ENCODE measurements at places on chromosomes 3 and 15.

DNA sequence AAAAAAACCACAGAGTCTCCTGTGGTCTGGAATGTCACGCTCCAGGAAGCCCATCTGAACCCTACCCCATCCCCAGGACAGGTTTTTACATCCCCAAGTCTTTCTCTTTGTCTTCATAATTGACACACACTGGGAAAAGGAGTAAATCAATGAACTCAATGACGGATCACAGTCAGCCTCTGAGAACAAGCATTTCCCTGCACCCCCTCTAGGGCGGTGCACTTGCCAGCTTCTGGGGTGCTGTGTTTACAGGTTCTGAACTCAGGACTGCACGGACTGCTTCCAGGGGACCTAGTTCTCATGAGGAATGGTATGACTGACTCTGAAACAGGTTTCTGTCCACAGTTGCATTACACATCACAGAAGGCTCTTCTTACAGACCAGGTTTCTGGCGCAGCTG lies 81.1 kb downstream of the NUP210 start:
- no peak for DNase-seq

GRCh38 chr3:128351546-128351945 lies 115.1 kb downstream of the DNAJB8 start:
- DNase-seq = no peak

DNA sequence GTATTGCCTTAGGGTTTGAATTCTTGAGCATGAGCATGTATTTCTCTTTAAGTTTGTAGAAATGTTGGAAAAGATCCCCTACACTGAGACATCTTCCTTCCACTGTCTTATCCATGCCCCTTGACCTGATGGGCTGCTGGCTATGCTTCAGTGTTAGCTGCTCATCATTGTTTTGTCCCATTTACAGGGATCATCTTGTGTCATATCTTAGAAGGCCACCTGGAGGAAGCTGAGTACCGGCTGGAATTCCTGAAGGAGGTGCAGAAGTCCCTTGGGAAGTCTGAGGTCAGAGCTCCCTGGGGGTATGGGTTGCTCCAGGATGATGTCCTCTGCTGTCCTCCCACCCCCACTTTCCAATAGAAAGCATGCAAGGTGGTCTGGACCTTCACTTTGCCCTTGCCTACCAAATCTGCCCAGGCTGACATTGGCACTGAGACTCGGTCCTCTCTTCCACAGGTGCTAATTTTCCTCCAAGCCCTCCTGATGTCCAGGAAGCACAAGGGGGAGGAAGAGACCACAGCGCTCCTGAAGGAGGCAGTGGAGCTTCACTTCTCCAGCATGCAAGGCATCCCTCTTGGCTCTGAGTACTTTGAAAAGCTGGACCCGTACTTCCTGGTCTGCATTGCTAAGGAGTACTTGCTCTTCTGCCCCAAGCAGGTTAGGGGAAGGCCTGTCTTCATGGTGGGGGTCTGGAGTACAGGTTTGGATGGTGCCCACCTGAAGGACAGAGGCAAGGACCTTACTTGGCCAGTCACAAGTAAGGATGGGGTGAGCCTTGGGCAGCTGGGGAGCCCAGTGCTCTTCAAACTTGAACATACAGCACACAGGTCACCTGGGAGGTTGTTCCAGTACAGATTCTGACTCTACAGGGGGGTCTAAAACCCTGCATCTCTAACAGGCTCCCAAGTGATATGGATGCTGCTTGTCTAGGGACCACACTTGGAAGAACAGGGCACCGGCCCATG lies 17.7 kb downstream of the TTC21A start:
- no peak for DNase-seq

DNA sequence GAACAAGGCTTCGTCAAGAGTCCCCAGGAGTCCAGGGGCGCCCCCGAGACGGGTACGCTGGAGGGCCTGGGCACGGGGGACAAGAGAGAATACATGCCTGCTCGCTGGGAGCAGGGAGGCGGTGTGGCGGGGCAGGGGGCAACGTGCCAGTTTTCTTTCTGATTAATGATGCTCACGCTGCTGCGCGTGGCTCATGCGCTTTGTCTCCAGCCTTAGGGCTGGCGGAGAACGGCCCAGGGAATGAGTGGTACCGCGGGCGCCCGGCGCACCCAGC lies 408 bp upstream of the ARPP21 start:
- no peak for DNase-seq

DNA sequence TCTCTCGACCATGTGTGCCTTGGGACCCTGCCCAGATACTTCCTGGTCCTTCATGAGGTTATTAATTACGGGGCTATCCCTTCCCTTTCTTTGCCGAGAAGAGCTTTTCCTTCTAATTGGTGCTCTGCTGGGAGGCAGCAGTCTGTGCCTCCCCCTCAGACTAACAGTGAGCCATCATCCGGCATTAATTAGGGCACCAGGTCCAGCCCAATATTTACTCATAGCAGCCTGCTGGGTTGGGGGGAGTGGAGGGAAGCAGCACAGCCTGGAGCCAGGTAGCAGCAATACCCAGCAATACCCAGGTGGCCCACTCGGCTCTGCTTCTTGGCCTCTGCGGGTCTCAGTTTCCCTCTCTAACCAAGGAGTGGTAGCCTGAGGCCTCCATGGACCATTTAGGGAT lies 20.1 kb downstream of the CACNA2D2 start:
- DNase-seq = no peak
